ENCODE measurements at places on chromosomes 5 and 9.

- no peak for DNase-seq
Measured at GRCh38 chr5:135871268-135871915, 24.2 kb downstream of the IL9 start.

DNA sequence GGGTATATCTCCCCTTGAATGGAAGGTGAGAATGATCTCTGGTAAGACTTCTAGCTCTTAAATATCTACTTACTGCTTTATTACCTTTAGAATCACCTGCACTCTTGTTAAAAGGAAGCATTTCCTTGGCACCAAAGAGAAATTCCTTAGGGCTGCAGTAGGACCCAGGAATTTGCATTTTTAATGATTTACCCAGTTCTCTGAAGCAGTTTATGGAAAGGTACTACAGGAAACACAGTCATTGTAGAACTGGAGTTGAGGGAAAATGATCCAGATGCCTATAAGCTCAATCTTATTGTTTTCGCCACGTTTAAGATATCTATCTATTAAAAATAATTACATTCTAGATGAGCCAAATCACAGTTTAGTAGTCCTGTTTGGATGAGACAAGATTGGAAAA, 9.5 kb upstream of the C9 start:
- DNase-seq: no peak

DNA sequence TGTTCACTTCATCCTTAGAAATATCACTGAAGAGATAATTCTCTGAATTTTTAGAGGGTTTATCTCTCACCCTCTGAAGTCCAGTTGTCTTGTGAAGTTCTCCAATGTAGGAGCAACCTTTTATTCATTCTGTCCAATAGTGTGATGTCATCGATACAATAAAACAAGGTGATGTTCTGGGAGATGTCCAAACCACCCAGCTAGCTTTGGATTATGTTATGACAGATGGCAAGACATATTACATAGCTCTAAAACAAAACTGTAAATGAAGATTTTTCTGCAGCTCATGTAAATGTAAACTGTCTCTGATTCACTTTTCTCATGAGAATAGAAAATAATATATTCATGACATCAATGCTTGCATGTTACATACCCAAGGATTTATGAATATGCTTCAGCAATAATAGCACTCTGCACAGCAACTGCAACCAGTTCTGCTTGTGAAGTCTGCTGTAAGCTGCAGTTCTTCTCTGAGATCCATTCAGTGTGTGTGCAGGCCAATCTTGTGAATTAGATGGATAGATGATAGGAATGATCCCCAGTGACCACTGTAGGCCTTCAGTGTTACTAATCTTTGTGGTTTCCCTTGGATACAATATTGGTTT, 172.6 kb upstream of the CDH12 start:
- no peak for DNase-seq

- DNase-seq: no peak
Measured at GRCh38 chr9:125646621-125647100, 60.3 kb downstream of the MAPKAP1 start.

DNA sequence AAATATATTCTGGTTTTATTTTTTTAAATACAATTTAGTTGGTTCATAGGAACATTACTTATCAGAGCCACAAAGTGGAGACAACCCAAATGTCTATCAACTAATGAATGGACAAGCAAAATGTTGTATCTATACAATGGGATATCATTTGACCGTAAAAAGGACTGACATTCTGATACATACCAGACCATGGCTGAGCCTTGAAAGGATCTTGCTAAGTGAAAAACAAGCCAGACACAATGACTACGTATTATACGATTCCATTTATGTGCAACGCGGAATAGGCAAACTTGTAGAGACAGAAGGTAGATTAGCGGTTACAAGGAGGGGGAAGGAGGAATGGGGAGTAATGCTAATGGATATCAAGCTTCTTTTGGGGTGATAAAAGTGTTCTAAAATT, 621.6 kb downstream of the BNC2 start:
- DNase-seq: no peak

- no peak for DNase-seq
Measured at GRCh38 chr9:88737876-88738275, 202.9 kb downstream of the NXNL2 start.

DNA sequence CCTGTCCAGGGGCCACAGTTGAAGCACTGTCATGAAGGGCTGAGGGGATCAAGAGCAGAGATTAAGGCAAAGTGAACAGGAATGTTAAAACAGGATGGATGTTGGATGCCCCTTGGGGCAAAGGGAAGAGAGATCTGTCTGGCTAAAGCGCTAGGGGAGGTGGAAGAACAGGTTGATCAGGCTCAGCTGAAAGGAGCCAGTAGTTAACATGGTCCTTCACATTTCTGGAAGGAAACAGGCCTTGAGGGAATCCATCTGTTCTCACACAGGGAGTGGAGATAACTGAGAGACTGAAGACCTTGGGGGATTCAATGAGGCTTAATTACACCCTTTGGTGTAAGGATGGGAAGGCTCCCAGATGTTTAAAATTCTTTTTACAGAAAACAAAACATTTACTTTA, 5.8 kb downstream of the HAPLN1 start:
- DNase-seq: no peak

- no peak for DNase-seq
Measured at GRCh38 chr9:131598121-131598520, 52.8 kb downstream of the PRRT1B start.

- DNase-seq: no peak
Measured at GRCh38 chr9:126151686-126152134, 174.9 kb upstream of the MVB12B start.

- no peak for DNase-seq
Measured at GRCh38 chr5:22887566-22887965, 34.4 kb upstream of the CDH12 start.

DNA sequence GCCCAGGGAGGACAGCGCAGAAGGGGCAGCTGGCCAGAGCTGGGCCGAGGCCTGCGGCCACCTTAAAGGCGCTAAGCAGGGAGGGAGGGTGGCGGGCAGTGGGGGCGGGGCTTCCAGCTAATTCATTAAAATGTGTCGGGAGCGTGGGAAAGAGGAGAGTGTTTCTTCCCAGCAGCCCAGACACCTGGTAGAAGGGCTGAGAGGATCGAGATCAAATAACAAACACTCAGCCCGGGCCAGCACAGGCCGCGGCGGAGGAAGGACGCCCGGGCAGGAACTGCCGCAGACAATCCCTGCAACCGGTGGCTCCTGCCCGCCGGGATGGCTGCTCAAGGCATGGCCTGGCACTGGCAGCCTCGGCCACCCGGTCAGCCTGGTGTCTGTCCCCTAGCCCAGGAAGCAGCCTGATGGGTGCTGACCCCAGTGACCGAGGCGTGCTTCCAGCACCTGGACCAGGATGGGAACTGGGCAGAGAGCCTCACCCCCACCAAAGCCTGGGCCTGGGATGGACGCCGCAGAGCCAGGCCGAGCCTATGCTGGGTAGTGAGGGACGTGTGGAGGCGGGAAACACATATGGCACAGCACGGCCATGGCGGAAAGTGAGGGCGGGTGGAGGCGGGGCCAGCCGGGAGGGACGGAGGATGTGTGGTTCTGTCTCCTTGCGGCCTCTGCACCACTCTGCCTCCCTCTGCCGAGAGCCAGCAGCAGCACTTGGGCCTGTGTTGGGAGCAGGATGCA, 3.2 kb upstream of the NRARP start:
- no peak for DNase-seq

DNA sequence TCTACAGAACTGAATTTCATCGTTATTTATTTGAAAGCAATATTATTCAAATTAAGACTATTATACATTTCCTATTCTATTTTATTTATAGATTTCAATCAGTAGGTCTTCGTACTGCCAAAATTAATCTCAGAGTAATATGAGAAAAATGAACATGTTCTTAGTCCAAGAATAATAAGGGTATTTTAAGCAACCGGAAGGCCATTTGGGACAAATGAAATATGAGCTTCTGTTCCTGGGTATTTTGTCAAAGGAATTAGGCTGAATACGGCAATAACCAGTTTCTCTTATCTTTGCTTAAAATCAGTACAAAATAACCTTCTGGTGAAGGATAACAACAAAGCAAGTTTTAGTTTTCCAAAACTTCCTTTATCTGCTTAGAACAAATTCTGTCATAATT, 410.3 kb upstream of the PRR16 start:
- no peak for DNase-seq

DNA sequence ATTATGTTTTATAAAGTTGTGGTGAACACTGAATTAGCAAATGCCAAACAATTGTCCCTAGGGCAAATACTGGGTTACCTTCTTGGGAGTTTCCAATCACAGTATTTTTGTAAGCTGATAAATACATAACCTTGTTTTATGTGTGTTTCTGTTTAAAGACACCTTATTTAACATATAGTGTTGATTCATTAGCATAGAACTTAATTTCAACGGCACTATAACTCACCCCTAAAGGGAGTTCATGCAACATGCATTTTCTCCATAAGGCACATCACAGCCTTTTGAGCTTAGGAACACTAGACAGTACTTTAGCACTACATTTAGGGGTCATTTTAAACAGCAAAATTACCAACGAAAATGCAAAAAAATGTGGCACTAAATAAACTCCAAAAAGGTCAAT, 74.2 kb upstream of the TYRP1 start:
- no peak for DNase-seq

GRCh38 chr9:106218427-106218826, 524.1 kb downstream of the TMEM38B start:
- no peak for DNase-seq

GRCh38 chr5:134490255-134490924, 35.1 kb upstream of the JADE2 start:
- DNase-seq: no peak

DNA sequence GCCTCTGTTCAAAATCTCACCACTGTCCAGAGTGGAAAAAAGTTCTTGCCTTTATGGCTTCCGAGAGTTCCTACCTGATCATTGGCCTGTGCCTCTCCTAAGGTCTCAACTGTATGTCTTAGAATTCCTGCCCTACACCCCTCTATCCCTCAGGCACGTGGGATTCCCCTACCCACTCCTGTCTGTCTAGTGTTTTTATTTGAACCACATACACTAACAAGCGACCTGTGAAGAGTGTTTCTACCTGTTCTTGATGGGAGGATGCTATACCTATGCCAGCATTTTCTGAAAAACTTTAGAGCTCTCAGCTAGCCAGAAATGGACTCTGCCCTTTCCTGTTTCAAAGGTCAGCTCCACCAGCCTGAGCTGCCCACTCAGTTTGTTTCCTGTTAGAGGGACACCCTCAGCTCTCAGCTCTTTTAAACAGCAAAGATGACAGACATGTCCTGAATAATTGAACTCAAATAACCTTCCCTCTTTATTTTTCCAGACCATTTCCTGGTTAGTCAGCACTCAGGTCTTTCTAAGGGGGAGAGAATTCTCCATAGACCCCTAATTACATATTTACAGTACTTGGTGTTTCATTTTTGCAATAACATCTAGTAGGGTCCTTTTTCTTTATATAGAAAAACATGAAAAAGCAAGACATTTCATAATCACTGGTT, 214.8 kb downstream of the AOPEP start:
- DNase-seq: no peak

GRCh38 chr9:33880211-33881089, 63.5 kb downstream of the UBE2R2 start:
- no peak for DNase-seq

GRCh38 chr9:116027096-116027495, 126.5 kb upstream of the PAPPA start:
- DNase-seq: no peak

- DNase-seq: no peak
Measured at GRCh38 chr9:27047136-27047535, 41.7 kb upstream of the LRRC19 start.

GRCh38 chr5:120779674-120780073, 315.6 kb downstream of the PRR16 start:
- DNase-seq: no peak

GRCh38 chr5:34690898-34691297, 34.8 kb downstream of the RAI14 start:
- DNase-seq: no peak

DNA sequence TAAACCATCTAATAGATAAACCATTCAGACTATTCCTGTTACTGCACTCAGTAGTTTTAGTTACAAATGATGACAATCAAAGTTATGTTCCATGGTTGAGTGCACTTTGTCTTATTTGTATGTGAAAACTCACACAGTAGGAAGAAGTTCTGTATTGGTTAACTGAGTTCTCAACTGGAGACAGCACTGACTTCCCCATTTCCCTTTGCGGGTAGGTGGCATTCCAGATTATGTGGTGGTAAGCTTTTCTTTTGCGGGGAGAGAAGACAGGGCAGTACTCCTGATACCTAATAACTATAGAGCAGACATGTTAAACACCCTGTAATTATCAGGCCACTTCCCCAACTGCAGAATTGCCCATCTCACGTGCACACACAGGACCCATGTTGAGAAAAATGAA, 24.4 kb downstream of the TARS1 start:
- no peak for DNase-seq

- DNase-seq: peak; percentile 54
Measured at GRCh38 chr5:143404416-143405062, 1.1 kb upstream of the NR3C1 start.

- no peak for DNase-seq
Measured at GRCh38 chr9:88800329-88800682, 191.0 kb upstream of the S1PR3 start.

DNA sequence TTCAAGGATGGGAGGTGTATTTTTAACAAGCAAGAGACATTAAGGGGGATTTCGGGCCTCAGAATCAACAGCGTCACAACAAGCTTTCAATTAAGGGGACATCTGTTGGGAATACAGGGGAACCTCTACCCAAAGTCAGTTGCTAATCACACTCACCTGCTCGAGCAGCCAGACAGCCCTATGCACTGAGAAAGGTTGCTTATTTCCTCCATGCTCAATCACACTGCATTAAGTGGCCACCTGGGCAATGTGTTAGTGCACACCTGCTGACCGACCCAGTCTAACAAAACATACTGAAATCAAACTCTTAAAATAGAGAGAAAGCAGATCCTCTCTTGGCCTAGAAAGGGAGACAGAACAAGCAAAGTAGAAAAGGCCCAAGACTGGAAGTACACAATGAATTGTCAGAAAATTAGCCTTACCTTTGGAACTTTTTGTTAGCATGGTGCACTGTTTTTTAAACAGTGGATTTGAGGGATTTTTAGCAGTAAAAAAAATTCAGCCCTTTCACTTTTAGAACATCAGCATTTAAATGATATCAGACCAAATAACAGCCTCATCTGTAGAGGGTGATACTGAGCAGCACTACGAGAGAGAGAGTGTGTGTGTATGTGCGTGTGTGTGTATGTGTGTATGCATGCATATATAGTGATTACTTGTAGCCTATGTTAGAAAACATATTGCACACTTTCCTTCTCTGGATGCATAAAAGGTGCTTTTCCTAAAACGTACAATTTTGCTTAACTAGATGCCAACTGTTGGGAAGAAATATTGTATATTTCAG, 1118.6 kb upstream of the DMAC1 start:
- no peak for DNase-seq
